ENCODE measurements at places on chromosomes 2 and 18.

- DNase-seq: no peak
These were observed 511.1 kb upstream of the ID2 start for GRCh38 chr2:8170552-8171327.

DNA sequence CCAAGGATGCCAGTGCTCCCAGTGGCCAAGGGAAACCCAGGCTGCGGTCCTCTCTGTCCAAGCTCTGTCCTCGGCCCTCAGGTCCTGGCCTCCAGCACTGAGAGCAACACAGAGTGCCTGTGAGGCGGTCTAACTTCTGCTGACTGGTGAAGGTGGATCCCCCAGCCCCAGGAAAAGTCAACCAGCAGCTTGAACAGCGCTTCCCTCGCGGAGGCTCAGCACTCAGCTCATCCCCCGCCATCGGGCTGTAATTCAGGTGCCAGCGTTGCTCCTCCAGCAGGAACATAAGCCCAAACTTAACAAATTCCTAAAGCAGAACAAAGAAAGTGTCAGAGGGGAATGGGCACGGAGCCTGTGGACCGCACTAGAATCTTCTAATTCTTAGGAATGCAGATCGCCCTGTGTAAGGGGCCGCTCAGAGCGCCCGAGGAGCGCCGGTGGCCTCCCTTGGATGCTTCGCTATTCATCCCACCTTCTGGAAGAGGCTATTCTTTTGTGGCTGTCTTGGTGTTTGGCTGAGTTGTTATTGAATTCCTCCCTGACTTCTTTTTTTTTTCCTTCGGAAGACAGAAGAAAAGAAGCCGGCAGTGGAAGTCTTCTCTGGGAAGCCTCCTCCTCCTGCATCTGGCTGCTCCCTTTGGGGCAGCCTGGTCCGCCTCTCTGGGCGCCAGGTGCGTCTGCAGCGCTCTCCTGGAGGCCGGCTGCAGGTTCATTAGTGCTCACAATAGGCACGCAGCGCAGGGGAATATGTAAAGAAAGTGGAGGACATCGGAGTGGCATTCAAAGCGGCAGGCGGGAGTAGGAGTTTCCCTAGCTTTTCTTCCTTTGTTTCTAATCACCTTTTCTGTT is 905.6 kb downstream of the TSN start:
- DNase-seq: no peak

DNA sequence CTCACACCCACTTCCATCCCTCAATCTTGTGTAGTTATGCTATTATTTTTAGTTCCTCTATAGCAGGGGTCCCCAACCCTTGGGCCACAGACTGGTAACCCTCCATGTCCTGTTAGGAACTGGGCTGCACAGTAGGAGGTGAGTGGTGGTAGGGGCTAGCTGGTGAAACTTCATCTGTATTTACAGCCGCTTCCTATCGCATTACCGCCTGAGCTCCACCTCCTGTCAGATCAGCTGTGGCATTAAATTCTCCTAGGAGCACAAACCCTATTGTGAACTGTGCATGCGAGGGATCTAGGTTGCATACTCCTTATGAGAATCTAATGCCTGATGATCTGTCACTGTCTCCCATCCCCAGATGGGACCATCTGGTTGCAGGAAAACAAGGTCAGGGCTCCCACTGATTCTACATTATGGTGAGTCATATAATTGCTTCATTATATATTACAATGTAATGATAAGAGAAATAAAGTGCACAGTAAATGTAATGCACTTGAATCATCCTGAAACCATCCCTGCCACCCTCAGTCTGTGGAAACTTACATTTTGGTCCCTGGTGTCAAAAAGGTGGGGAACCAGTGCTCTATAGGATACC is 1.6 kb upstream of the RAB11FIP5 start:
- no peak for DNase-seq

DNA sequence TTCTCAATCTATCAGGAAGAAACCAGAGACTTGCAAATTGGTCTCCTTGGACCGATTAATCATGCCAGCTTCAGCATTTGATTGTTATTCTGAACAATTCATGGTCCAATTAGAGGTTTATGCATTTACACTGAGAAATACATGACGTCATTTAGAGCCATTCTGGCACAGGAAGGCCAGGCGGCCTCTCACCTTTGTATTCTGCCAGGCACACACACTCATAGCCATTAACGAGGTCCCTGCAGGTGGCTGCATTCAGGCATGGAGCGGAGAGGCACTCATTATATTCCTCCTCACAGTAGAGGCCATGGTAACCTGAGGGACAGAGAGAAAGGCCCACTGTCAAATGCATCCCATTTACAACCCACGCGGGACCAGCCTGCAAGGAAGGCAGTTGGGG is 146.8 kb upstream of the PID1 start:
- DNase-seq: peak; percentile 72

DNA sequence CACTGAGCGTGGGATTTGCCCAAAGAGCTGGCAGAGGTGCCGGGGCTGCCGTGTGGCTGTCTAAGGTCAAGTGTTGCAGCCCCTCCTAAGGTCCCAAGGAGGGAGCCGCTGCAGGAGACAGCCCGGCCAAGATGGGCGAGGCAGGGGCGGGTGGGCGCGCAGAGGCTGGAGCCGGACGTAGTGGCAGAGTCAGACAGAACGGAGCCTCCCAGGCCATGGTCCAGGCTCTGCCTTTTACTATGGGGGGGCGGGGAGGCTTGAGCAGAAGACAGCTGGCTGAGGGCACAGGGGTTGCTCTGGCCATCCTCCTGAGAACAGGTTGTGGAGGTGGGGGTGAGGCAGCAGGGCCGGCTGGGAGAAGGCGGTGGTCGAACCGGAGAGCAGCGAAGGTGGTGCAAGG is 27.5 kb upstream of the PRLH start:
- DNase-seq: no peak

DNA sequence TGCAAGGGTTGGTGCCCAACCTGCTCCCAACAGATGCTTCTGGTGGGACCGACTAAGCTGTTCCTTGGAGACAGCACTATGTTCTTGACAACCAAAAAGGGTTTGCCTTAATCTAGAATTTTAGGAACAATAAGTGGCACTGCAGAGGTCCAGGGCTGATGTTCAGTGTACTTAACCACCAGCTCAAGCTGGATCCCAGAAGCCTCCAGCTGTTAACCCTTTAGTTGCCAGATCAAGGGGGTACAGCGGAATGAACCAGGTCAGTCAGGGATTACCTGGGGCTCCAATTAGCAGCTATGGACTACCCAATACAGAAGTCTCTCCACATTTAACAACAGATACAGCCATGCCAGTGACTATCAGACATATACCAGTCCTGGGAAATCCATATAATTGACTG is 3.5 kb downstream of the GPR75 start:
- no peak for DNase-seq

GRCh38 chr2:84700006-84700405 is 180.9 kb downstream of the TRABD2A start:
- DNase-seq: no peak

DNA sequence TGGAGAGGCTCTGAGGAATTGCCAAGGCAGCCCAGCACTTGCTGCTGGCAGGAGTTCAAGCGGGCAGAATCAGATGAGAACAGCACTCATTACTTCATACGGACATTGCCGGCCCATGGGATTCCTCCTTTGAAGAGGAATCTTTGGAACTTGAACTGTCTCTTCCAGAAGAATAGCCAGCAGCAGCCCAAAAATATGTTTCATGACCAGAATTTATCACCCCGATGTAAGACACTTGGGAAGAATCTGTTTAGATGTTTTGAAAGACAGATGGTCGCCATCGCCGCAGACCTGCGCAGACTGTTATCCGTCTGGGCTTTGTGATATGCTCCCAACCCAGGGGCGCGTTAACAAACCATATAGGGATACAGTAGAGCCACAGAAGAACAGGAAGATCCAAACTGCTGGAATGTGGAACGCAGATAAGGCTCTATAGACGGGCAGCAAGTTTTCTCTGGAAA is 3.7 kb upstream of the ADI1 start:
- DNase-seq: no peak

DNA sequence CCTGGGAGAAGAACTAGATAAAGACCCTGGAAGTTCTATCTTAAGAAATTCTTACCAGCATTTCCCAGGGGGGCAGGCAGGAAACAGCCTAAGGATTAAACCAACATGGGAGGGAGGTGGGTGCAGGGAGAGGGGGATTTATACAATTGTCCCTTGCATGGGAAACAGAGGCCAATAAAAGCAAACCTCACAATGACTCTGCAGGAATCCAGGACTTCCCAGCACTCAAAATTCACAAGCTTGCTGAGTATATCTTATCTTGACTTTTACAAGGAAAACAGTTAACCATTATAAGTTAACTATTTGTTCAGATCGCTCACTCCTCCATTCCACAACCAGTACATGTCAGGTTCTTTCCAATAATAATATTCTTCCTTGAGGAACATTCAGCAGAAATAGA is 241.3 kb downstream of the MREG start:
- DNase-seq: no peak

DNA sequence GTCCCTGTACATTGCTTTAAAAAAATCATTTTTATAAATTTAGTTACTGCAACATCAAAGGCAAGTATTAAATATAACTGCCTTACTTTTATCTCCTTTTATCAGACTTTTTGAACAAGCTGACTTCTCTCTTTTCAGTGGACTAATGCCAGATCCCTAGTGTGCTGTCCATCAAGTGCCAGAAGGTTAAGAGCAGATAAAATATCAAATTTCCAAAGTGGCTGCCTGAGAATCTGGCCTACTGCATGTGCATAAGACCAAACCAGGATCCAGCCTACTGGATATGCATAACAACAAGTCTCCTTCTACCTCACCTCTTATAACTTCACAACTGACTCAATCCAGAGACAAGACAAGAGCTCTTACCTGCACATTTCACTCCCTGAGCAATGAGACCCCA is 59.8 kb upstream of the CHRNA1 start:
- no peak for DNase-seq

- peak; percentile 39 for DNase-seq
These were observed 185.9 kb upstream of the TPO start for GRCh38 chr2:1227274-1227900.

DNA sequence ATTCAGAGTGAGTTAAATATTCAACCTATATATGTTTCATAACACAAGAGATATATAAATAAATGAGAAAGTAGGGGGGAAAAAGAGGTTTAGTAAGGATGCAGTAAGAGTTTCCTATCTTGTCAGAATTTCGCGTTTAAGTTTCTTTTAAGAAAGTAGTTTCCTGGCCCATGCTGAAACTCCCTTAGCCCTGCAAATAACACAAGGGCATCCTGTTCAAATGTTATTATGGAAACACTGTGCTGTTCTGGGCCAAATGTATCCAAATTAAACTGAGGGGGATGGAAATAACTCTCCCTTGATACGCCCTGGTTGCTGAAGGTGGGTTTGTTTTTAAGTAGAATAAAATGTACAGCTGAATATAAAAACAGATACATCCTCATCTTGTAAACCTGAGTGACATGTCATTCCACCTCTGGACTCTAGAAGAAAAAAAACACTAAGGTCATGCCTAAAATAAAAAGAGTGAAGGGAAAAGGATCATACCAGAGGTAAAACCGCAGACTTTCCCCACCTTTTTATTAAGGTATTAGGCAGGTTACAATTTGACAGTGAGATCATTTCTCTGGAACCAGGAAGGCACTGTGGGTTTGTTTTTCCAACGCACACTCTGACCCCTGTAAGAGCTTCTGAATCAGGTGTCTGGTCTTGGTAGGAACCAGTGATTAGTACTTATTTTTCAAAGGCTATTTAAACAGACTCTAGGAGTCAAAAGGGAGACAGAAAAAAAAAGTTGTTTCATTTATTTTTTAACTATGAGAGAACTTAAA is 16.7 kb downstream of the BCL2 start:
- no peak for DNase-seq

DNA sequence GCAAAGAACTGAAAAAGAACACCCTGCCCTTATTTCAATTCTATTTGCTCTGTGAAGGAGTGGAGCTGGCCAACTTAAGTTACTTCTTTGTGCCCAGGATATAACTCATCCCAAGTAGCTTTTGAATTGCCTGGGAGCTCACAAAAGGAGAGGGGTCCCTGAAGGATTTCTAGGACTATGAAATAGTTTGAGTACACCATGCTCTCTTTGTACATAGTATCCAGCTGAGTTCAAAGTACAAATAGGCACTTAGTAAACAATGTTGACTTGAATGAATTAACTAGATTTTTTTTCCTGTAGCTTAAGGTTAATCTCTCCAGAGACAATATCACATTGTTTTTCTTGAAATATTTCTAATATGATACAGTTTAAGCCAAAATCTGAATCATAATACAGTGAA is 47.7 kb downstream of the ZC3H15 start:
- no peak for DNase-seq

DNA sequence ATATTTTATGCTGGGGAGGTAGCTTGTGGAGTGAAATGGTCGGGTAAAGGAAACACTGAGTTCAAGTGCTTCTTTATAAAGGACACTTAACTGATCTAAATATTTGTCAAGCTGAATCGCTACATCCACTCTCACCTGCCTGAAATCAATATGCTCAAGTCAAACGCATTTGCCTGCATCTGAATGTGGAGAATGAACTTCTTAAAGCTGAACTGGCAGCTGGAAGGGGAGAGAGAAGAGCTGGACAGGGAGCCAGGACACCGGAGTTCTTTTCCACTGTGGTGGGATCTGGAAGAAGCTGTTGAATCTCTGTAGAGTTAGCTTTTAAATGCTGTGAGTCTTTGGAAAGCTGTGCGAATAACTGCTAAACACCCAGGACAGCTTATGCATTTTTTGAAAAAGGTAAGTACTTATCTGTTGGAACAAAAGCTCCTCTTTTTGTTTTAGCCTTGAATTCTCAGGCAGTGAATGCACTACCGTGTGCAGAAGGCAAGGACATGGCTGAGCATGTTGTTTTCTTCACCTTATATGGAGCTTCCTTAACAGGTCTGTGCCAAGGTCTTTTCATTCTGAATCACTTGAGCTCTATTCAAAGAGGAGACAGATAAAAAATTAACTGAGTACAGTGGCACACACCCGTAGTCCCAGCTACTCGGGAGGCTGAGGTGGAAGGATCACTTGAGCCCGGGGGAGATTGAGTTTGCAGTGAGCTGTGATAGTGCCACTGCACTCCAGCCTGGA is 74.2 kb upstream of the KLF7 start:
- peak; percentile 18 for DNase-seq

GRCh38 chr2:134692499-134692898 is 26.3 kb downstream of the TMEM163 start:
- DNase-seq: no peak

DNA sequence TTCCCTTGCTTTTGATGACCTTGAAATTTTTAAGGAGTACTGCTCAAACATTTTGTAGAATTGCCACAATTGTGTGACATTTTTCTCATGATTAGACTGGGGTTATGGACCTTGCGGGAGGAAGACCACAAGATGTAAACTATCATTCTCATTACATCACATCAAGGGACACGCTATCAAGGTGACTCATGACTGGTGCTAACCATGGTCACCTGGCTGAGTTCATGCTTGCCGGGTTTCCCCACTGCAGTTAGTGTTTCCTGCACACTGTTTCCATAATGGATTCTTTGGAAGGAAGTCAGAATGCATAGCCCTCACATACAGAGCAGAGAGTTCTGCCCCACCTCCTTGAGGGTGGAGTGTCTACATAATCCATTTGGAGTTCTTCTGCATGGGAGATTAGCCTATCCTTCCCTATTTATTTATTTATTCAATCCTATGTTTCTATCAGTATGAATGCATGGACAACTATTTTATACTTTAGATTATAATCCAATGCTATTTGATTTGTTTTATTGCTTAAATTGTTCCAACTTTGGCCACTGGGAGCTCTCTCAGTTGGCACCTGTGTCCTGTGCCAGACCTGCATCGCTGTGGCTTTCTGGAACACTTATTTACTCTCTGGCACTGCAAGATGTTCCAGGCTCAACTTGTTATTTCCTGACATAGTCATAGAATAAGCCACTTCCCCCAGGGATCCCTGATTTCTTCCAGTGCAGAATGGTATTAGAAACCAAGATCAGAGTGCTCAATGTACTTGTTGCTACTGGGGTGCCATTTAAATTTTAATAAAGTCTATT is 6.0 kb downstream of the MC2R start:
- DNase-seq: no peak

Measured in NCI-H187 (cell line).